ENCODE measurements at places on chromosomes 2 and 18.

DNA sequence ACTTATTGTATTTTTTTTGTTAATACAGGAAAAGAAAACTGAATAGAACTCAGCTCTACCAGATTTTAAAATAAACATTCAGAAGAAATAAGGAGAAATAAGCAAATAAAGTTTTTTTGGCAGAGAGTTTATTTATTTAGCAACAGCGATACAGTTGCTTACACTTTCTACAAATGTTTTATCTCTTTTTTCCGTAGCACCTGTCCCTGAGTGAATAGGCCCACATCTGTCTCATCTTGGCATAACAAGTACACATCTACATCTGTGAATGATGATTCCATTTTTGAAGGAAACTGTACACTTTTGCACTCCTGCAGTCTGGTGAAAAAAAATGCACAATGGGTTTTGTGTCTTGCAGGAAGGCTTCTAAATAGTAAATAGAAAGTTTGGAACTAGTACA, 783.6 kb upstream of the ZEB2 start:
- no peak for DNase-seq

- DNase-seq: no peak
Observed at GRCh38 chr2:111194835-111195621, 74.3 kb downstream of the BCL2L11 start.

GRCh38 chr18:7360606-7361170, 129.8 kb downstream of the LRRC30 start:
- DNase-seq: no peak

- no peak for DNase-seq
Observed at GRCh38 chr2:174545240-174545639, 52.4 kb downstream of the WIPF1 start.

GRCh38 chr2:73114273-73114867, 1.6 kb upstream of the RAB11FIP5 start:
- peak; percentile 16 for DNase-seq

DNA sequence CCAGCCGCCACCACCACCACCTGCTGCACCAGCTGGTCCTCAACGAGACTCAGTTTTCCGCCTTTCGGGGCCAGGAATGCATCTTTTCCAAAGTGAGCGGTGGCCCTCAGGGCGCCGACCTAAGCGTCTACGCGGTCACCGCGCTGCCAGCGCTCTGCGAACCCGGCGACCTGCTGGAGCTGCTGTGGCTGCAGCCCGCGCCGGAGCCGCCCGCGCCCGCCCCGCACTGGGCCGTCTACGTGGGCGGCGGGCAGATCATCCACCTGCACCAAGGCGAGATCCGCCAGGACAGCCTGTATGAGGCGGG, 1.6 kb downstream of the LRATD1 start:
- DNase-seq: no peak

GRCh38 chr2:158845859-158846258, 50.7 kb downstream of the DAPL1 start:
- DNase-seq: peak; percentile 22

- no peak for DNase-seq
Observed at GRCh38 chr18:79914614-79915160, 36.8 kb downstream of the SLC66A2 start.

DNA sequence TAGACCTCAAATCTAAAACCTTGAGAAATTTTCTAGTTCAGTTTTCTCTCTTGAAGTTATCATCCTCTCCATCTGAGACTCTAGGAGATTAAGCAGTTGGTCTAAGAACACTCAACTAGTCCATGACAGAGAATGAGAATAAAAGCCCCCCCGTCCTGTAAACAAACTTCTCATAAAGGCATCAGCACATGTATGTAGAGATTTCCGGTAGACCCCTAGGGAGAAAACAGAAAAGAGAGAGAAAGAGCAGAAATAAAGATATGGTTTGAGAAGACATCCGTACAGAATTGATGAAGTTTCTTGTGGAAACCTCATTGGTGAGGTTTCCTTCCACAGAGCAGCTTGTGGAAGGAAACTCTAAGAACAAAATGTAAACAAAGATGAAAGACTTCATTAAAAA, 3.2 kb upstream of the GPR155 start:
- no peak for DNase-seq

GRCh38 chr2:176614930-176615329, 345.7 kb downstream of the MTX2 start:
- DNase-seq: no peak

GRCh38 chr2:240983361-240983995, 14.9 kb upstream of the SNED1 start:
- no peak for DNase-seq
